CD4-positive, alpha-beta T cell treated with Interleukin-2 at 100 ng/mL for 4 hours (primary cell): ENCODE measurements at places on chromosomes 4 and X.
A peak's percentile ranks its signal among the peaks of the same experiment; 100 is the strongest.

- no peak for DNase-seq
Measured at GRCh38 chrX:132486599-132487178, 2.1 kb downstream of the MBNL3 start.

DNA sequence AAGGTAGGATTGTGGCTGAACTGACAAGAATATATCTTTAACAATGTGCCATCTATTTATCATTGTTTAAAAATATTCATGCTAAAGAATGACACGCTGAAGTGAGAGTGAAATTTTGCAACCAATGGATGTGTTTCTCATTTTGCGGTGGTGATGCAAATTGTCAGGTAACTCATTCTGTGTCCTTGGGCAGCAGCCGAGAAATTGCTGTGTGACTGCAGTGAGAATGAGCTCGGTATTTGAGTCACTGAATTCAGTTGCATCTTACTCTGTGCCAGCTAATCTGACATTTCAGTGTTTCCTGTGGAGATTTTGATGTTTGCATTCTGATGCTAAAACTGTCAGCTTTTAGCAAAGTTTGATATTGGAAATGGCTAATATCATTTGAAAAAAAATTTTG, 28.1 kb downstream of the MCUB start:
- peak; percentile 59 for DNase-seq

DNA sequence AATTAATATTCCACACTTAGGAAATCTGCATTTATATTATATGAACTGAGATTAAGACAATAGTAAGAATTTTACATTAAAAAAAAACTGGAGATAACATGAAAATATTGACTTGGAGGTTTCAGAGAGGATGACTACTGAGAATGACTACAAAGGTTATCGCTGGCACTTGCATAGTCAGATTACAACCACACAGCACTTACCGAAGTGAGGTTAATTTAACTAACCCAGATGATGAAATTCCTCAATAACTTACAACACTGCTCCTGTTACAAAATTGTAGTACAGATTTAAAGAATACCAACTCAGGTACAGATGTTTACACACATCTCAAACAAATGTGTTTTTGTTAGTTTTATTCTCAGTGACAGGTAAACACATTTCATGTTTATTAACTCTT, 283.5 kb downstream of the CAMK2D start:
- DNase-seq = no peak

DNA sequence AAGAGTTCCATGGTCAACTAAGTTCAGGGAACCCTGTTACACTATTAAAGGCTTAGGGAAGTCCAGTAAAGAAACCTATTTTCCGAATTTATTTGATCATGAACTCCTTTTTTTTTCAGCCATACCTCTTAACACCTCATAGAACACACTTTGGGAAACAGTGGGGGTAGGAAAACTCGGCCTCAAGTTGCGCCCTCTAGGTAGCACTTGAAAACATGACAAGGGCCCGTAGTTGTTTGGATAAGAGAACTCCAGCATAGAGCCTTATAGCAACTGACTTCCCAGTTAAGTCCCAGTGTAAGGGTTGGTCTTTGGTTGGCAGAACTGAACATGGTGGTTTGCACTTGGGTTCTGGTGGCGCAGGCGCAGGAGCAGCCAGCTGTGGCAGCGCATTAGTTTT, 14.4 kb downstream of the OGT start:
- DNase-seq = no peak

DNA sequence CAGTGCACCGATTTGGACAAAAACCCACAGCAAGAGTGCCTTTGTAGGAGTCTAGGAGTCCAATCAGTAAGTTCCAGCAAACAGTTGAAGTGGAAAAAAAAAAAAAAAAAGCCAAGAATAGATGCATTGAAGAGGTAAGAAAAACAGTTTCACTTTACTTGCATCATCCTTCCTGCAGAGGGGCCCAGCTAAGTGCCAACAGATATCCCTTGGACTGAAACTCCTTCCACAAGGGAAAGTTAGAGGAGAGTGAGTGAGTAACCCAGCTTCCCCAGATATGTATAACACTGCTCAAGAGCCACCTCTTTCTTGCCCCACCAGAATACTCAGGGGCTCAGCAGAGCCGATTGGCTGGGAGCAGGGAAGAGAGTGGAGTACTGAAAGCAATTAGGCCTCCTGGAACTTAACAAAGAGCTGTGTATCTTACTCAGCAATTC, 617.7 kb upstream of the SMIM31 start:
- DNase-seq = no peak

DNA sequence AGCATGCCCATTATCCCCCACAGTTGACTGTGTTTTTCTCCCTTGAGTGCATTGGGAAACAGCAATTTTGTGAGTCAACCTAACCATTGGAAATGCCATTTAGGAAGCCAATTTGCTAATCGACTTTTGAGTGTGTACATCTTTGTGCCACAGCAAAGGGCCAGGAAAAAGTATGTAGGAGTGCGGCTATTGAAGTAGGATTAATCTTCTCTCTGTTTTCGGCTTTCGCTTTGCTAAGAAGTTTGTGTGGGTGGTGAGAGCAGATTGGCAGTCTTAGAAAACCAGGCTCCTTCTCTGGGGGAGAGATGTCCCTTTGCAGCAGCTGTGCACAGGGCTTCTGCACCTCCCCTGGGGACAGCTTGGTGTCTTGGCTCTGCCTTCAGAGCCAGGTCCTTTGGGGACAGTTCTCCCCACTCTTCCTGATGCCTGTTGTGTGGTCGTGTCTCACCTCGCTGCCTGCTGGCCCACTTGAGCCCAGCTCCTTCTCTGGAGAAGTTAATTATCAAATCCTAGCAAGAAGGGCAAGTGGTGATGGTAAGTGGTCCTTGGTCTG, 74.5 kb downstream of the GEMIN8 start:
- no peak for DNase-seq

- DNase-seq = no peak
Measured at GRCh38 chrX:47518144-47518543, 35.1 kb upstream of the ZNF41 start.

DNA sequence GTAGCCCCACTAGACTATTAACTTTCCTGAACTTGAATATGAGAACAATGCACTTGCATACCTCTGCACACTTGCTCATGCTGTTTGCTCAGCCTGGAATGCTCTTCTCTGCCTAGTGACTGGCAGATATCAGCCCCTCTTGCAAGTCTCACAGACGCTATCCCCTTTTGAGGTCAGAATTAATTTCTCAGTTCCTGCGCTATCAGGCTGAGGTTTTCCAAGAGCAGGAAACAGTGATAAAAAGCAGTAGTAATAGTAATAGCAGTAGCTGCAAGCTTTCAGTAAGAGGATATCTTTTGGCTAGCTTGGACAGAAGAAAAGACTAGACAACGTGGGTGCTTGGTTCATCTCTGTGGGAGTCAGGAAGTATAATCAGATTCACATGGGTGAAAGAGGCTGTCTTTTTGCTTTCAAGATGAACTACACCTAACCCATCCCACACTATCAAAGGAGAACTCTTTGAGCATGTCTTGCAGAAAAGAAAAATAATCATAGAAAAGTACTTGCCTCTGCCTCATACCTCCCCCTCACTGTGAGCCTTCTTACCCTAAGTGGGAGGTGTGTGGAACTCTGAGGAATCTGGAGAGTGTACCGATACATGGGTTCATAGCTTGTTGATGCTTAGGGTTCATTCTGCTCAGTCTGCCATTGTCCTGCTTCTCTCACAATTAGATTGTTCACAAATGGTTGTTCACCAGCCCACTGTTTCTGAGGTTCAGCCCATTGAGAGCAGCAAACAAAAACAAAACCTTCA, 11.3 kb upstream of the DRP2 start:
- no peak for DNase-seq

DNA sequence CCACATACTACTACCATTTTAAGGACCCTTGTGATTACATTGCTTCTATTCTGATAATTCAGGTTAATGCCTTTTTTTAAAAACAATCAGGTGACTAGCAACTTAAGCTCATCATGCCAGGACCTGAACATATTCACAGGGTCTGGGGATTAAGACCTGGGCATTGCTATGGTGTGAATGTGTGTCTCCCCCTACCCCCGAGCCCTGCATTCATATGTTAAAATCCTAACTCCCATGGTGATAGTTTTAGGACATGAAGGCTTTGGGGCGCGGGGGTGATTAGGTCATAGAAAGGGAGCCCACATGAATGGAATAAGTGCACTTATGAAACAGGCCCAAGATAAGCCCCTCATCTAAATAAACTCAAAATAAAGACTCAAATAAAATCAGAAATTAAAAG, 734.4 kb upstream of the PABPC4L start:
- DNase-seq = no peak

GRCh38 chr4:152610131-152610530, 69.7 kb downstream of the TMEM154 start:
- no peak for DNase-seq

- DNase-seq = no peak
Measured at GRCh38 chrX:136030303-136031191, 45.3 kb downstream of the SLC9A6 start.

GRCh38 chrX:16765594-16765993, 20.7 kb upstream of the TXLNG start:
- no peak for DNase-seq

GRCh38 chr4:11565213-11565612, 136.5 kb upstream of the HS3ST1 start:
- DNase-seq = no peak

GRCh38 chr4:54065282-54066087, 1.1 kb upstream of the CHIC2 start:
- no peak for DNase-seq

DNA sequence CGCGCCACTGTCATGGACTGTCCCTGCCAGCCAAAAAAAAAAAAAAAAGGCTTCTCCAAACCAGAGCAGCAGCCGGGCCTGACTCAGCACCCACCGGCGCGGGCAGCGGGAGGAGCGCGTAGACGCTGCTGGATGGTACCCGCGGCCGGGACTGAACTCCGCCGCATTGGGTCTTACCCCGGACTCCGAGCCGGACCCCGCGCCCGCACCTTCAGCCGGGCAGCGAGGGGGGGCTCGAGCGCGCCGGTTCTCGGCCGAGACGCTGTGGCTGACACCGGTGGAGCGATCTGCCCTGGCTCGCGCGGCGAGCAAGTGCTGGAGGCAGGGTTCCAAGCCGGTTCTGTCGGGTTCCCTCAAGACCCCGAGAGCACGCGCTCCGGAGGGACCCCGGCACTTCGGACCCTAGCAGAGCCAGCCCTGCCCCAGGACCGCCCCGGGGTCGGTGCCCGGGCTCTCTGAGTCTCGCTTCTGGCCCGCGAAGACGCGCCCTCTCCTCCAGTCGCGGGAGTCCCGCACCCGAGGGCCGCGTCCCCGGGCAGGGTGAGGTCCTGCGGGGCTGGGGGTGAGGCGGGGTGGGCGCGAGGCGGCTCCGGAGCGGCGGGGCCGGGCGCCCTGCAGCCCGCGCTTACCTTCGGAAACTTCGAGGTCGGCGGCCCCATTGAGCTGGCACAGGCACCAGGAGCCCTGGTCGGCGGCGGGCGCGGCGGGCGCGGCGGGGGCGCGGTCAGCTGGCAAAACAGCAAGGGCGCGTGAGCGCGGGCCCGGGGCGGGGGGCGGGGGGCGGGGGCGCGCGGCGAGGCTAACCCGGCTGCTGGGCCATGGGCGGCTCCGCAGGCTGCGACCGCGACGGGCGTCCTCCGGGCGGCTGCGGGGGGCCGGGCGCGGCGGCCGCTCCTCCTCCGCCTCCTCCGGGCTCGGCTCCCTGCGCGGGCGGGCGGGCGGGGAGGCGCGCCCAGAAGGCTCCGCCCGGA, 11.8 kb upstream of the MAN2B2 start:
- no peak for DNase-seq

- no peak for DNase-seq
Measured at GRCh38 chrX:134727363-134727762, 69.1 kb upstream of the PLAC1 start.

DNA sequence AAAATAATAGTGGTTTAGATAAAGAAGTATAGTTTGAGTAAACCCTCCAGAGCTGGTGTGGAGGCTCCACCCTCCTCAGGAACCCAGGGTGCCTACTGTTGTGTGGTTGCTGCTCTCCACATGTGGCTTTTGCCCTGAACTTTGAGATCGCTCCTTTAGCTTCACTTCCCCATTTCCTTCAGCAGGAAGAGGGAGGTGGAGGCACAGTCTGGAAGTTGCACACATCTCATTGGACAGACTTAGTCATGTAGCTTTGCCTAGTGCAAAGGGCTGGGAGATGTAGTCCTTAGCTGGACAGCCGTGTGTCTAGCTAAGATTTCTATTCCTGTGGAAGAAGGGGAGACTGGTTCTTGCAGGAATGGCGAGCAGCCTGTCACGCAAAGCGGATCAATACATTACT, 37.9 kb downstream of the RGS12 start:
- no peak for DNase-seq

- peak; percentile 34 for DNase-seq
Measured at GRCh38 chr4:104966349-104967033, 180.2 kb upstream of the TET2 start.

DNA sequence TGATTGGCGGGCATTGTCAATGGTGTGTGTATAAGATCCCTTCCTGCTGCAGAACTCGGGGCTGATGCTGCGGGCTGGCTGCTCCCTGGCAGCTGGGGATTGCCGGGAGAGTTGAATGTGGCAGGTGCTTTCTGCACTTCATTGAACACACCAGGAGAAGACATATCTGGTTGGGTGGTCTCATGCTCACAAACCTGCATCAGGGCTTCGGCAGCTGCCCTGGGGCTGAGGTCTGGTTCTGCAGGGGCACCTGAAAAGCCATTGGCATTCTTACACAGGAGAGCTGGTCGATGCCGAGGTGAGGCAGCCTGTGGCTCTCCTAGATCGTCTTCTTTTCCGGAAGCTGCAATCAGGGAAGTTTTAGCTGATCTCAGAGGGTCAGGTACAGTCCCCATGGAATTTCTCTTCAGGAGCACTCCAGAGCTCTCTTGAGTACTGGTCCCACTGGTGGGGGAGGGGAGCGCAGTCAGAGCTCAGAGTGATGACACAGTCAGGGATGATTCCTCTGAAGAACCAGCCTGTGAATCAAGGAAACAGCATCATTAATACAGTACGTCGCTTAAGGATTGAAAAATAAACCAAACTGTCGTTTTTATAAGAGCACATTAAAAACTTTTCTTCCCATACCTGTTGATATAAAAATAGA, 57.8 kb downstream of the GPRIN3 start:
- no peak for DNase-seq
